ENCODE measurements at places on chromosomes 7 and 10. TPM values are rescaled to one million over a fixed set of nuclear protein-coding genes. Genes with fewer than 3 reads are reported as not detected.

PNLIPRP1 gene
- total RNA-seq, result not detected

DNA sequence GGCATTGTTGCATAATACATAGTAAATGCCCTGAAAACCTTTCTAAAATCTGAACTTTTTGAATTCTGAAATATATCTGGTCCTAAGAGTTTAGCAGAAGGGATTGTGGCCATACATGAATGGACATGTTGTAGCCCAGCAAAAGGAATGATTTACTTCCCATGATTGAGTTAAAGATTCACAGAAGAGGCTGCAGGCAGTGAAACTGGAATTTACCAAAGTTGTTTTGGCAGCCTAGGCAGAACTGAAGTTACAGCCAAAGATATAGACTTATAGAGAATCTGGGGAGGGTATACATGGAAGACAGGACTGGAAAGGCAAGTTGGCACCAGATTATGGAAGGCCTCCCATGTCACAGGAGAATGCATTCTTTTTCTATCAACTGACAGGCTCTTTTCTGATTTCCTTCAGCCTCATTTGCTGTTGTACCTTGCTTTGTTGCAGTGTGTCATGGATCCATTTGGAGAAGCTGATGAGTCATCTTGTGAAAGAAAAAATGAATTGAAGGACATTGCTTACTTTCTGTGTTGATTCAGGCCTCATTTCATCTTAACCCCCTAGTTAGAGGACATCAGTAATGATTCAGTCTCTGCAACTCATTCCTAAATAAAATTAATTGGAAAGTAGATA lies 356.2 kb upstream of the LRGUK start:
- H3K36me3 ChIP-seq, result no peaks in the 10 kb centered on the region
- no peak for DNase-seq
- H3K27ac ChIP-seq, result no peak overlapping the region
- H3K4me3 ChIP-seq, result no peak overlapping the region
- no peaks in the 10 kb centered on the region for H3K4me1 ChIP-seq

- peaks cover 31% of the 10 kb centered on the region for H3K27me3 ChIP-seq
- no peak for DNase-seq
- H3K27ac ChIP-seq, result no peak overlapping the region
Measured at GRCh38 chr10:42937649-42938180, 139.2 kb upstream of the RET start.

DNA sequence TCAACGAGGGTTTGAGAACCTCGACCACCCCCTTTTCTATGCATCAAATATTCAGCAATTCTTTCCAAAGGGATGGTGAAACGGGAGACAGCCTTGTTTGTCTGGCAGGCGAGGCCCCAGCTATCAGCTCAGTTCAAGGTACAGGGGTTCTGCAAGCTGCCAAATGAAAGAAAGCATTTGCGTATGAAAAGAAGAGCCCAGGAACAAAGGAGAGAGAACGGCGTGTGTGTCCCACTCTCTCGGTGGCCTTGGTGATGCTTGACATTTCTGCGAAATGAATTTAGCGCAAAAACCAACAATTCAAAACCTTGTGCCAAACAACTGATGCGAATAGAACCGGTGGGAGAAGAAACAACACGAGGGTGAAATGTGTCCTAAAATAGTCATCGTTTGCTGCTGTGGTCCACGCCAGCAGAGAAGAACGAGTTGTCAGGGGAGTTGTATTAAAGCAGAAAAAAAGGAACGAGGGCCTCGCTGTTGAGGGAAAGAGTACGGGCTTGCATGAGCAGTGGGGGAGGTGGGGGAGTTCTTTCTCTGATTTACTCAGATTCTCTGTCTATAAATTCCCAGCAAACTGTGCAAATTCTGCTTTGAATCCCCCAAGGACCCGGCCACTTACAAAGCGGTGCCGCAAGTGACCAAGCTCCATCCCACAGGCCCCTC lies 97.7 kb downstream of the TMEM130 start:
- no peak overlapping the region for H3K27ac ChIP-seq
- peaks cover 7% of the 10 kb centered on the region for H3K27me3 ChIP-seq
- no peak overlapping the region for H3K4me3 ChIP-seq
- DNase-seq, result no peak
- H3K36me3 ChIP-seq, result no peaks in the 10 kb centered on the region
- H3K4me1 ChIP-seq, result no peaks in the 10 kb centered on the region

DNA sequence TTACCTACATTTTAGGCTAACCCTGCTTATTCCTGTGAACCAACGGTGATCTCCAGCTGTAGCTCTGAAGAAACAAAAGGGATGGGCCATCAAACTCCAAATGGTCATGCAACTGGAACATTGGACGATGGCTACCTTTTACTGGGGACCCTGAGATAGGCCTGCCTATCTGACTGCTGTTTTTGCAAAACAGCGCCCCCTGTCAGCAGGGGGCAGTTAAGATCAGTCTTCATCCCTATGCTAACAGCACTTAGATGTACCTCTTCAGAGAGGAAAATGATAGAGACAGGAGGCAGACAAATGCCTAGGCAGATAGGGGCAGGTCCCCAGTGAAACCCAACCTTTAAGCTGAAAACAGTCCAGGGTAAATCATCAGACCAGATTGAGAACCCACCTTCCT lies 1085.4 kb upstream of the SORCS1 start:
- no peaks in the 10 kb centered on the region for H3K27me3 ChIP-seq
- no peaks in the 10 kb centered on the region for H3K36me3 ChIP-seq
- no peak overlapping the region for H3K4me3 ChIP-seq
